ENCODE measurements at places on chromosomes 11 and 22. TPM values are rescaled to one million over a fixed set of nuclear protein-coding genes. Genes with fewer than 3 reads are reported as not detected.

Gene FOLH1
- total RNA-seq: not detected

Gene KCNQ1
- total RNA-seq: 0.04 TPM

Gene OR2AT4
- not detected for total RNA-seq

Gene HDHD5
- total RNA-seq: 61.8 TPM

Gene NRIP3
- 4.0 TPM for total RNA-seq

Gene B4GAT1
- total RNA-seq: 34.2 TPM

Gene PLAAT4
- total RNA-seq: 2.9 TPM

Gene KRTAP5-11
- total RNA-seq: not detected

DNA sequence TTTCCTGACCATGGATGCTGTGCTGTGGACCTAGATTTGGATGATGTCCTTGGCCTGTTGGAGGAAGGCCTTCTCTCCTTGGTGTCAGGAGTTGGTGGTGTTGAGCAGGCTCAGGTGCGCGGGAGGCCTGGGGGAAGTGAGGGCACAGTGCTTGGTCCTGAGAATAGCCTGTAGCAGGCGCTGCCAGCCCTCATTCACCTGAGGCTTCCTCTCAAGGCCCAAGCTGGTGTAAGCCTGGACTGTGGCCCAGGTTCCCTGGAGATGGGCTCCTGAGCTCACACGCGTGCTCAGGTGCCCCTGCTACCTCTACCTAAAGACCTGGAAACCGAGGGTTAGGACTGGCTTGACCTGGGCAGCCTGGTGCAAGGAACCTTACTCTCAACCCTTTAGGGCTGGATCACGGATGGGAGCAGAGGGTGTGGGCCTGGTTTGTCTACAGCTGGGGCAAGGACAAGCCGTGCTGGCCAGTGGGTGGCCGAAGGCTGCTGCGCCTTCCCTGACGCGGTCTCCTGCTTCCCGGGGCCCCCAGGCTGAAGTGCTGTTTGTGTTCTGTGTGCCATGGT, 7.8 kb upstream of the GRAMD4 start:
- DNase-seq: no peak

DNA sequence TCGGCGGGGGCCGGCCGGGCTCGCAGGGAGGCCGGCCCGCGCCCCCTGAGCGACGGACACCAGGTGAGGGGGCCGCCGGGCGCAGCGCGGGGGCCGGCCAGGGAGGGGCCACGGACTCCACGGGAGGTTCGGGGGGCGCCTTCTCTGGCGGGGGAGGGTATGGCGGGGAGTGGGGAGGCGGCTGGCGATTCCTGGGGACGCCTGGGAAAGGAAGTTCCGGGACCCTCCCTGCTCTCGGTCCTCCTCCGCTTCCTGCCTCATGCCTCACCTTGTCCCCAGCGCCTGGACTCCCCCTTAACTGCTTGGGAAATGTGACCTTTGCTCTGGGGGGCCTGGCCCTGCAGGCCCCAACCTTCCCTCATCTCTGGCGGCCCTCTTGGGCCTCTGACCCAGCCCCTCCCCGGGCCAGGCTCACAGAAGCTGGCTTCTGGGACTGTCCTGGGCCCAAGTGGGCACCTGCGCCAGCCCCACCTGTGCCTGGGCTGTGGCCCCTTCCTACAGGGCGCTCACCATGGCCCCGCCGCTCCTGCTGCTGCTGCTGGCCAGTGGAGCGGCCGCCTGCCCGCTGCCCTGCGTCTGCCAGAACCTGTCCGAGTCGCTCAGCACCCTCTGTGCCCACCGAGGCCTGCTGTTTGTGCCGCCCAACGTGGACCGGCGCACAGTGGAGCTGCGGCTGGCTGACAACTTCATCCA, 516 bp downstream of the LRFN4 start:
- no peak for DNase-seq

- DNase-seq: no peak
Measured at GRCh38 chr11:11070976-11071375, 213.1 kb upstream of the ZBED5 start.

DNA sequence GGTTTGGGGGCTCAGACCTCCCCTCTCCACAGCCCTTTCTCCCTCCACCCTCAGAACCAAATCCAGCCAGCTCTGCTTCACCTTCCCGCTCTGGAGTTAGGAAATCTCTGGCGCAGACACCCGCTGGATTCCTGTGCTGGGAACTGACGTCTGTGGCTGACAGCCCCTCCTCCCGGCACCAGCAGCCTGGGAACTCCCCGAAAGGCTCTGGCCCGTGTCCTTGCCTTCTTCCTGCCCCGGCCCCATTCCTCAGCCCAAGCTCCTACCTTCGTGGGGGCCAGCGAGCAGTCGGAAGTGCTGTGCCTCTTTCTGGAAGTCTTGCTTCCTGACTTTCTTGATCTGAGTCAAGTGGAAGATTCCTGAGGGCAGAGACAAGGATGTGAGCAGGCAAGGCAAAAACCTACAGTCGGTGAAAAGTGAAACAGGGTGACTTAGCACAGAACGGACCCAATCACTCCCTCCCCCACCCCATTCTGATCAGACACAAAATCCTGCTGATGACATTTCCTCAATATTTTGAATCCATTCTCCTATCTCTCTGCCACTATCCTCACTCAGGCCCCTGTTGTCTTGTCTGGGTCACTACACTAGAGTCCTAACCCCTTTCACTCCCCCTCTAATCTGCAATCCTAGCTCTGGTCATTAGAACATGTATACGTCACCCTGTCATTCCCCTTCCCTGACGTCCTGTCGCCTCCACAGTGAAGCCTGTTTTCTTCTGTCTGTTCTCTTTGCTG, 34.1 kb downstream of the CHRDL2 start:
- DNase-seq: peak; percentile 53

DNA sequence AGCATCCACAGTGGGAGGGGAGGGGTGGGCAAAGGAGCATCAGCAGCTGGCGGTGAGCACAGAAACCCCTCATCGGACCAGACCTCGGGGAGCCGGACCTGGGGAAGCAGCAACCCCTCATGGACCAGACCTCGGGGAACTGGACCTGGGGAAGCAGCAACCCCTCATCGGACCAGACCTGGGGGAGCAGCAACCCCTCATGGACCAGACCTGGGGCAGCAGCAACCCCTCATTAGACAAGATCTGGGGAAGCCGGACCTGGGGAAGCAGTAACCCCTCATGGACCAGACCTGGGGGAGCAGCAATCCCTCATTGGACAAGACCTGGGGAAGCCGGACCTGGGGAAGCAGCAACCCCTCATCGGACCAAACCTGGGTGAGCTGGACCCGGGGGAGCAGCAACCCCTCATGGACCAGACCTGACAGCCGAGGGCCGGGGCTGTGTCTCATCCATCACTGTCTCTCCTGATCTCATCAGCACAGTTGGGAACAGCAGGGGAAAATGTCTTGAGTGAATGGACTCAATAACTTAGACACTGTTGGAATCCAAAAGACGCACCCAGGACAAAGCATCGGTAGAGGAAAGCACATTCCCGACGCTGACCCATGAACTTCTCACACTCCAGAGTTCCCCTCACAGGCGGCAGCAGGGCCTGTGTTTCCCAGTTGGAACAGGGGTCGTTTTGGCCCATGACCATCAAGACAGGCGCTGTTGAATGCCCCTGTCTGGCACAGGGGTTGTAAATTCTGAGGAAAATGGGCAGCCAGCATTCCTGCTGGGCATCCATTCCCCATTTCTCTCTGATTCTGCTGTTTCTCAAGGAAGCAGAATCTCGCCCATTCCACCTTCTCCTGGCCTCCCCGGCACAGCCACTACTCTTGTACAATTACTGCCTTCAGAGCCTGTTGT, 1494.6 kb downstream of the TBC1D22A start:
- no peak for DNase-seq

- DNase-seq: no peak
Measured at GRCh38 chr11:67384851-67385366, 6.9 kb upstream of the RAD9A start.

DNA sequence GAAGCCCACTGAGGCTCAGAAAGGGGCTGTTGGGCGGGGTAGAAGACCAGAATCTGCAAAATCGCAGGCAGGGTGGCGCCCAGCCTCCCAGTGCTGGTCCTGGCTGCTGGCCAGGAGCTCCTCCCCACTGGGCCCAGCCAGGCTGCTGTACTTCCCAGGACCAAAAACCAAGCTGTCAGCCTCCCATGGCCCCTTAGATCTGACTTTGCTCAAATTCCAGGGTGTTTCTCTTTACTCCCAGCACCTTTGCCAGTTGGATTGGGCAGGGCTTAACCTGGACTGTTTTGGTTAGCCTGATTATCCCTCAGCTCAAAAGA, 44.2 kb upstream of the WEE1 start:
- DNase-seq: no peak

DNA sequence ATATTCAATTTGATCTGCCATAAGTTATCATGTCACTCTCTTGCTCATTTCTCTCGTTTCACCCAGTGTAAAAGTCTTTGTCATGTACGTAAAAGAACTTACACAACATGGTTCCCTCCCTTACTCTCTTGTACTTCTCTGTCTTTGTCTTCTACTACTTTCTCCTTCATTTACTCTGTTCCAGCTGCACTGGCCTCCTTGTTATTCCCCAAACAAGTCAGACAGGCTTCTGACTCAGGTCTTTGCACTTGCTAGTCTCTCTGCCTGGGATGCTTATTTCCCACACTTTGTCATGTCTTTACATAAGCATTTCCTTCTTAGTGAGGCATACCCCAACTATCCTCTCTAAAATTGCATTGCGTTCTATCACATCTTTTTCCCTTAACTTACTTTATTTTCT, 117.3 kb downstream of the CYP2R1 start:
- DNase-seq: no peak

DNA sequence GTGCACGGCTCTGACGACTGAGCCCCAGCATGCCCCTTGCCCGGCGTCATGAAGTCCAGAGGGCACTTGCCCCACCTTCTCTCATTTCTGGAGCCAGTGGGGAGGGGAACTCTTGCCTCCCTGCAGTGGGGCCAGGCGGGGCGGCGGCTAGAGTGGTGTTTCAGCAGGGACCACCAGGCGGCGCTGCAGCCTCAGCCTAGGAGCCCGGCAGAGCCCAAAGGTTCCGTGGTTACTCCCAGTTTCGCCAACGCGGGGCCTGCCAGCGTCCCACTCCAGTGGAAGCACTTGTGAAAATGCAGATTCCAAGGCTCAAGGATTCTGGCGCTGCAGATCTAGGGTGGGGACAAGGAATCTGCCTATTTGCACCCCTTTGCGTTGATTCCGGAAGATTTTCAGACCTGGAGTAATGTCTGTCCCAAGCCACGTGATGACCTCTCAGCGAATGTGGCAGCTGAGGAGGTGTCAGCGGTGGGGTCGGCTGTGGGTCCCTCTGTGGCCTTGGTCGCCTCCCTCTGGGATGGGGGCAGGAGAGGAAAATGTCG, 55.7 kb downstream of the CD82 start:
- no peak for DNase-seq

- no peak for DNase-seq
Measured at GRCh38 chr22:46862418-46863324, 100.2 kb downstream of the TBC1D22A start.

DNA sequence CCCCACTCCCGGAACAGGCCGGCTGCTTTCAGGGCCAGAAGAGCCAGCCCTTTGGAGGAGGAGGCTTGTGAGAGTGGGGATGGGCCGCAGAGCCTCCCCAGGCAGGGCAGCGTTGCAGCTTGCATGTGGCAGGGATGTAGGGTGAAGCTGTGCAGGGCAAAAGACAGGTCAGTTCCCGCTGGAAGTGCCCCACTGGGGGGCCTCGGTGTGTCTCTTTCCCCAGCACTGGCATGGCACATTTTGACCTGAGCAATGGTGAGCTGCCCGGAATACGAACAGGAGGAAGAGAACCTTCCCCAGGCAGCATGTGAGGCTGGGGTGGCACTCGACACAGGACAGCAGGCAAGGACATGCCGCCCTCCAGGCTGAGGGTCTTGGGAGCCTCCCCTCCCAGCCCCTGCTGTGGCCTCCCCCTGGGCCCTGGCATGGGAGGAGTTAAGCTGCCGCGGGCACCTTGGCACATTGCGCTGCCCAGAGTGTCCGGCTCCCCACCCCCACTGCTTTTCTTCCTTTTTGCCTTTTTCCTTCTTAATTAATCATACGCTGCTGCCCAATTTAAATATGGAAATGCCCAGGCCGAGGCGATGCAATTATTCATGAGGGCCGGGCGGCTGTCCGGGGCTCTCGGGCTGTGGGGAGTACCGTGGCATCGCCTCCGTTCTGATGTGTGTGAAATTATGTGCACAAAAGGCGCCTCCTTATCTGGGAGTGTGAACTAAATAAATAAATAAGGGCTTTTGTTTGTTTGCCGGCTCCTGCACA, 76.0 kb upstream of the WNT7B start:
- DNase-seq: no peak

DNA sequence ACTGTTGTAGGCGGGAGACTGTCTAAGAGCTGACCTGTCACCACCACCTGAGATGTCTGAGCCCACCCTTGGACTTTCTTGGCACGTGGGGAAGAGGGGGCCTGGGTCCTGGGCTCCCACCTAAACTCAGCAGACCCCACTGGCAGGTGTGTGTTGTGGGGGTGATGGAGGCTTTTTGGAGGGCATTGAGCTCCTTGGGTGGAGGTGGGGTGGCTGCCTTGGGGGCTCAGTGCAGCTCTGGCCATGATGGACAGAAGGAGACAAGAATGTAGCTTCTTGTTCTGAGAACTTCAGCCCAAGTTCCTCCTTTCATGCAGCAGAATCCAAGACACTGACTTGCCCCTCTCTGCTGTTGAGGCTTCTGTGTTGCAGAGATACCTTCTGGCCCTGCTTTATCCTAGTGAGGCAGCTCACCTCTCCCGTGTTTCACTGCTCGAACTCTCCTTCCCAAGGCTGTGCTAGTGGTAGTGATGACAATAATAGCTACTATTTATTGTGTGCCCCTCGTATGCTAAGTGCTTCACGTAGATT, 116.6 kb upstream of the OR4B1 start:
- DNase-seq: no peak

DNA sequence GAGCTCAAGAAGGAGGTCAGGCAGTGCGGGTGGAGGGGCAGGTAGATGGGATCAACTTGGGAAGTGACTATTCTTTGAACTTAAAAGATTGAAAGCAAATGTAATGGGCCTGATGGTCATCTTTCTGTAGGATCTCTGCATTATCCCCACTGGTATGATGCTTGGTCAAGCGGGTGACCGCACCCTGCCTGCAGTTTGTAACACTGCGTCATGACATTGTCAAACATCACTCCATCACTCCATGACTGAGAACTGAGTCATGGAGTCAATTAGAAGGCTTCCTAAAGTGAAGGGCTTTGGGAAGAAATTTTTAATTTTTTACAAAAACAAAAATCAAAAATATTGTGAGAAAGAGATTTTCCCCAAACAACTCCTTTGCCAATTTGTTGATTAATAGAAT, 62.4 kb upstream of the BMAL1 start:
- no peak for DNase-seq

DNA sequence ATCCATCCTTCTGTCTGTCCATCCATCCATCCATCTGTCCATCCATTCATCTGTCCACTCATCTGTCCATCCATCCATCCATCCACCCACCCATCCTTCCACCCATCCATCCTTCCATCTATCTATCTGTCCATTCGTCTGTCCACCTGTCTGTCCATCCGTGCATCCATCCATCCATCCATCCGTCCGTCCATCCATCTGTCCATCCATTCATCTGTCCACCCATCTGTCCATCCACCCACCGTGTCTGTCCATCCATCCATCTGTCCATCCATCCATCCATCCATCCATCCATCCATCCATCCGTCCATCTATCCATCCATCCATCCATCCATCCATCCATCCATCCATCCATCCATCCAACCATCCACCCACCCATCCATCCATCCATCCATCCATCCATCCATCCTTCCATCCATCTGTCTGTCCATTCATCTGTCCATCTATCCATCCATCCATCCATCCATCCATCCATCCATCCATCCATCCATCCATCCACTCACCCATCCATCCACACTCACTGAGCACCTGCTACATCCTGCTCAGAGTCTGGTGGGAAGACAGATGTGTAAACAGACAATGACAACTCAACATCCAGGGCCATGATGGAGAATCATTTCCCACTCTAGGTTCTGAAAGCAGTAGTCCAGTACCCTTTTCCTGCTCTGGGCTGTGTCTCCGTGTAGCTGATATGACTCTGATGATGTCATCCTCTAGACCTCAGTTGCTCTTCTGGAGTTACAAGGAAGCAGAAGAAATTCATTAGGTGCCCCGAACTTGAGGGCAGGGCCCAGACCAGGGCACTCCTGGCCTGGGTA, 30.8 kb upstream of the MYEOV start:
- DNase-seq: no peak

All from pulmonary artery endothelial cell (primary cell).